ENCODE measurements at places on chromosomes 6 and 20.
A peak's percentile ranks its signal among the peaks of the same experiment; 100 is the strongest.

DNA sequence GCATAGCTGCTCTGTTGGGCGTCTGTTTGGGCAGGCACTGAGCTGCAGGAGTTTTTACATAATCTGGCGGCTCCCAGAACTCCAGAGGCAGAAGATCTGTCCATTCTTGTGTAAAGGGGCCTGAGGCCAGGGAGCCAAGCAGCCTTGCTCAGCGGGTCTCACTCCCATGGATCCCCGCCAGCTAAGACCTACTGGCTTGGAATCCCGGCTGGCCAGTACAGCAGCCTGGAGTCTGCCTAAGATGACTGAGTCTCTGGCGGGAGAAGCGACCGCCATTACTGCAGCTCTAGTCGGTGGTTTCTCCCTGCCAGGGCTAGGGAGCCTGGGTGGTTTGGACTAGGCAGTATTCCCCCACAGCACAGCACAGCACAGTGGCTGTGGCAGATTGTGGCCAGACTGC lies 268.4 kb upstream of the SYNCRIP start:
- no peak for DNase-seq

DNA sequence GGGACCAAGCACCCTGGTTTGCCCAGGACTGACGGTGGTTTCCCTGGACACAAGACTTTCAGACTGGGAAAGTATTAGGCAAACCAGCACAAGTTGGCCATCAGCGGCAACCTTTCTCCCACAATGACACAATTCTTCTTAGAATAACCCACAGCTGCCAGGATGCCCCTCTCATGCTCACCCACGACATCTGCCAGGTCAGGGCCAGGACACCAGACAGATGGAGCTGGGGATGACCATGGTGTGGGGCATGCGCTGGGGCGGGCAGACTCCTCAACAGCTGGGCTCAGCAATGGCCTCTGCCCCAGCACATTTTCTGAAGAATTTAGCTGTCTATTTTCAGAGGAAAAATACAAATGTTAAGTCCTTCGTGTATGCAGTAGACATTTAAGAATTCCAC lies 226.4 kb downstream of the FNDC1 start:
- no peak for DNase-seq

GRCh38 chr20:49052334-49052733 lies 6.2 kb downstream of the CSE1L start:
- DNase-seq = peak; percentile 26

- DNase-seq = no peak
These were observed 64.0 kb upstream of the ELOVL5 start for GRCh38 chr6:53412751-53413150.

- no peak for DNase-seq
These were observed 21.2 kb downstream of the ARFGEF2 start for GRCh38 chr20:48942730-48943129.

GRCh38 chr6:98380589-98380988 lies 453.8 kb upstream of the POU3F2 start:
- no peak for DNase-seq

DNA sequence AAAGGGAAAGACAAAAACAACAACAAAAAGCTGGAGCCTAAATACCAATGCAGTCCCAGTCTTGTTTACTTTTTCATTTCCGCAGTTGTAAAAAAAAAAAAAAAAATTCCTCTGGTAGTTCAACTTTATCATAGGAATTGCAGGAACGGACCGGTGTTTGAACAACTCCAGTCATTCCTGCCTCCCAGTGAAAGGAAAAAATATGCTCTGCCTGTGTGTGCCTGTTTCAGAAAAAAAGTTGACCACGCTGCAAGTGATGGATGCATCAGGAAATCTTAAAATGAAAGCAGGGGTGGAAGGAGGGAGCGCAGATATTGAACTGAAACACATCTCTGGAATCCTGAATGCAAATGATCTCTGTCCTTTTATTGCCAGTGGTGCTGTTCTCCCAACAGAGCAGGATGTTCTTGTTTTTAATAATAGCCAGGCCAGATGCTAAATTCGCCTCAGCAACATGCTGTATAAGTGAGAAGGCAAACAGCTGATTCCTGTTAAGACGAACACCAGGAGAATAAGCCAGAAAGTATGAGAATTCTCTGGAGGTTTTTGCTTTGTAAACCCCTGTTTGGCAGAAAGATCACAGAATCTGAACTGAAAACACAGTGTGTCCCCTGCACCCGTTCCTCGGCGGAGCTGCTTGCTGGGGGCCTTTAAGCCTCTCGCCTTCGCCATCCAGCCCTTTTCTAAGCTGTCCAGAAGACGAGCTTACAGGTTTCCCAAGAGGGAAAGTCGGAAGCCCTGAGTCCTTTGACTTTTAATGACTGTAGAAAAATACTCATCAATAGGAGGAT lies 178.4 kb upstream of the SUPT3H start:
- DNase-seq = peak; percentile 40

GRCh38 chr20:11901127-11901526 lies 16.6 kb upstream of the BTBD3 start:
- DNase-seq = peak; percentile 93

DNA sequence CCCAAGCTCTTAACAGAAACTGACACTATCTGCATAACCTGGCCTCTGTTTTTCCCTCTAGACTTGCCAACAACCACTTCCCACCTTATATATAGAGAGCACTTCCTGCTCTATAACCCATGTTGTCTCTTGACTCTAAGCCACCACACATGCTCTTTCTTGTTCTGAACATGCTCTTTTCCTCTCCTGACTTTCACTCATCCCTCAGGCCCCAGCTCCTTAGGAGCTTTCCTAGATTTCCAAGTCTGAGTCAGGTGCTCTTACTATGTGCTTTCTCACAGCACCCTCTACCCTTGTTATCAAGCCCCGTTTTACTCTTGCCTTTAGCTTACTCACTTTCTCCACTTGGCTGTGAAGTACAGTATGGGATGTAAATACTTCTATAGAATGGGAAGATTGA lies 143.9 kb upstream of the EYA4 start:
- no peak for DNase-seq

DNA sequence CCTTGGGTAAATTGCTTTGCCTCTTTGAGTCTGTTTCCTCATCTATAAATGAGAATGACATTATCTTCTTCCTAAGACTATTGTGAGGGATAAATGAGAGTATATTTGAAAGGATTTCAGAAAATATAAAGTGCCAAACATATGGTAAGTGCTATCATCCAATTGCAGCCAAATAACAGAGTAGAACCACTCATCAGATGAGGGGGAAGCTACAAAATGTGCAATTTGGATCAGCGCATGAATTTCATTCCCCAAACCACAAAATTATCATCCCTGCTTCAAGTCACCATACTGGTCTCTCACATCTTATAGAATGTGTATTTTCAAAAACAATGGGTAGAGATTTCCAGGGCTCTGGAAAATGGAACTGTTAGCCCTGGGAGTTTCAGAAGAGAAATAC lies 158.5 kb downstream of the ARHGAP18 start:
- no peak for DNase-seq

DNA sequence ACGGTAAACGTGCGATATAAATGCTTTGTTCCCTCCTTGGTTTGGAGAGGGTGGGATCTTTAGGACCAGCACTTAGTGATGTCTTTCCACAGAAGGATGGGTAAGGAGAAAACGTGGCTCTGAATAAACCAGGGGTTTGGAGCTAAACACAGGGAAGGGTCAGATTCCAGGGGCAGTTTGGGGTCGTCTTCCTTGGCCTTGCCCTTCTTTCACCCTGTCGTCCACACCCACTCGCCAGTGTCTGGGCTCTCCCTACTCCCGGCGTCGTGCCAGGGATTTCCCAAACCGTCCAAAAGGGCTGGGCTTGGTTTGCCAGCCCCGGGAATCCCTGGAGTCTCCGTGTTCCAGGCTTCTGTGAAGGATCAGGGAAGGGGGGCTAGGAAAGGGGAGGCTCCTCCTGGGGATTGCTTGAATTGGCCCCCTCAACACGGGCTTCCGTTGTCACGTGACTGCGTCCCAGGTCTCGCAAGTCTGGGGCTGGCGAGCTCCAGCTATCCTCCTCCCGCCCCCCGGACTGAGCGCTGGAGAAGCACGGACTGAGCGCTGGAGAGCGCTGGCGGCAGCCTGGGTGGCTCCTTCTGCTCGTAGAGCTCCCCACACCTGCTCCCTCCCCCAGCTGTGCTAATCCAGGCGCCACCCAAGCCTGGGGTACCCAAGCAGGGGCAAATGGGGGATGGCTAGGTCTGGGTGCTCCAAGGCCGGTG lies 9.4 kb upstream of the ARMC12 start:
- peak; percentile 88 for DNase-seq

DNA sequence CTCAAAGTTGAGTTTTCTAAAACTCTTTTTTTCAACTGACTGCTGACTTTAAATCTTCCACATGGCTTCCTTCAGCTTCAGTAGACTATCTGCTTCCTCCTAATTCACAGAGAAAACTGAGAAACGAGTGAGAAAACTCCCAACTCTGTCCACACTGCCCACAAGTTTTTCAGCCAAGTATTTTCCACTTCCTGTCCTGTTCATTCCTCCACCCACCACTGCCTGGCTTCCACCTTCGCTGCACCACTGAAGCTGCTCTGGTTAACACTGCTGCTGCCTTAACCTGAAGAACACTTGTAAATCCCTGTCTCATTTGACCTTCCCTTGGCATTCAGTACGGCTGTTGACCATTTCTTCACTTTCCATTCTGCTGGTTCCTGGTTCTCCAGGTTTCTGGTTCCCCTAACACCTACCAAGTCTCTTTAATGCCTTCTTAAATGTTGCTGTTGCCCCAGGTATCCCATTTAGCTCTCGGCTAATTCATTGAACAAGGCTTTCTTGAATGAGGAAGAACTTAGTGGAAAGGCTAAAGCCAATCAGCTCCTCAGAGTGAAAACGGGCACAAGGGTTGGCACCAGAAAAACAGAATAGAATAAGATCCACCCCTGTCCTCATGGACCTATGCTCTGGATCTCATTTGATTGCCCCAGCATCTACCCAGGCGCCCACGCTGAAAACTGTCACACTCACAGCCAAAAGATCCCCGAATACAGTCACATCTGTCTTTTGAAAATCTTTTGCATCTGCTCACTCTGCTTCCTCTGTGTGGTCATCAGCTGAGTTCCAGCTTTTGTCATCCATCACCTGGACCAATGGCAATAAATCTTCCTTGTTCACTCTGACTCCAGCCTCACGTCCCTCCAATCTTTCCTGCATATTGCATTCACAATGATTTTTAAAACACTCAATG lies 104.4 kb upstream of the TAB2 start:
- peak; percentile 57 for DNase-seq

- DNase-seq = no peak
These were observed 118.1 kb downstream of the QKI start for GRCh38 chr6:163532526-163533078.

- DNase-seq = no peak
These were observed 97.5 kb downstream of the SOBP start for GRCh38 chr6:107587451-107587850.

- DNase-seq = no peak
These were observed 18.0 kb downstream of the MRPL14 start for GRCh38 chr6:44109212-44109611.

DNA sequence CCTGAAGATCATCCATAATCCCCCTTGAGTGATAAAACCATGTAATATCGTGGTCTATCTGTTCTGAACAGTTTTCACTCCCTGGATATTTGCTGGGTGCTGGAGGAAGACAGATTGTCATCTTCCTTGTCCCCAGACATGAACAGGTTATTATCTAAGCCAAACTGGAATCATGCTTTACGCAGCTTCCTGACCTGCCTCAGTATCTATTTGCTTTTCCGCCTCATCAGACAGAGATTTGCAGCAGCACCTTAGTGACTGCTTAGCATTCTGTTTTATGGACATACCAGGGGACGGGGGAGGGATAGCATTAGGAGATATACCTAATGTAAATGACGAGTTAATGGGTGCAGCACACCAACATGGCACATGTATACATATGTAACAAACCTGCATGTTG lies 124.6 kb downstream of the SLC23A2 start:
- DNase-seq = no peak

DNA sequence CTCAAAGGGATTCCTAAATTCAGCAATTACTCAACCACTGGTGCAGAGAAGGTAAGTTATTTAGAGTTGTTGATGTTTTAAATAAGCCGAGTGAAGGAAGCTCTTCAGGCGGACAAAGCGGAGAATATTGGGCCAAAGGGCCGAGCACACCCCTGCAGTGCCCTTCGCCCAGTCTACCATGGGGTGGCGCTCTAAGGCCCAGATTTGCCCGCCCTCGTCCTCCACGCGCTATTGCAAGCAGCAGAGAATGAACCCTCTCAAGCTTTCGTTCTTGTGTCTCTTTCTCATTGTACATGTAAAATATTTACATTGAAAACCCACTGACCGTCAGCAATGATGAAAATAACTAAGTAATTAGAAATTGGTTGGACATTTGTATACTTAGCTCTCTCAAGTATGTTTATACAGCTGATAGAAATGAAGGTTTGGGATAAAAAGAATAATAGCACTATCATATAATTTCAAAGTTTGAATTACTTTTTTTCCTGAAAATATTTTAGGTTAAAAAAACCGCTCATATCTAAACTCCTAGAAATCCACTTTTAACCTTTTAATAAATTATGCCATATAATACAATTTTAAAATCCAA lies 195.0 kb upstream of the CEP162 start:
- DNase-seq = peak; percentile 66

- peak; percentile 83 for DNase-seq
These were observed 16.5 kb upstream of the NCR2 start for GRCh38 chr6:41318654-41319565.

- no peak for DNase-seq
These were observed 381.9 kb upstream of the CITED2 start for GRCh38 chr6:139756381-139756780.

- DNase-seq = no peak
These were observed 112.0 kb downstream of the ATXN1 start for GRCh38 chr6:16649241-16649640.

DNA sequence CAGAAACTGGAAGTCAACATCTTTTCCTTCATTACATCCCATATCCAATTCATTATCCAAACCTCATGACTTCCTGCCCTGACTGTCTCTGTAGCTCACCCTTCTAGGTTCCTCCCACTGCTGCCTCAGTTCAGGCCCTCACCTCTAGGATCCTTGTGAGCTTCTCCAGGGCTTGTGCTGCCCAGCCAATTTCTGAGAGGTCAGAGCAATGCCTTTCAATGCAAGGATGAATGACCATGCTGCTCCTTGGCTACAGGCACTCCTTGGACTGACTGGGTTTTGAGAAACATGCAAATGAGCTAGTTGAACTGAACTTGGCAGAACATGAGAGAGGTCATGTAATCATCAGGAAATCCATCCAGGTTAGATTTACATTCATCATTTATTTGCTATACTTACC lies 173.4 kb downstream of the KIF16B start:
- no peak for DNase-seq
